ENCODE measurements at places on chromosomes 2 and 18.

DNA sequence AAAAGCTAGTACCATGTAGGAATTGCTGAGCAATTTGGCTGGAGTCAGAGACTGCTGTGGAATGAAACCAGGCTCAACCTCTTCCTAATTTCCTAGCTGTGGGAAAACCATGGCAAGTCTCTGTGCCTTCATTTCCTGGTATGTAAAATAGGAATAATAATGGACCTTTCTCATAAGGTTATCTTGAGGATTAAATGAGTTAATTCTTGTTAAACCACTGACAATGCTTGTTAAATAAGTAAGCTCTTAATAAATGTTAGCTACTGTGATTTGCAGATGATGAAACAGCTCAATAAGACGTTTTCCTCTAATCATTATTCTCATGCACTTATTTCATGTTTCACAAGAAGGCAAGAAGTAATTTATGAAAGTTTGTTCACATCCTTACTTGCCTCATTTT lies 346.7 kb downstream of the RND3 start:
- no peak for DNase-seq

GRCh38 chr2:21812766-21813165 lies 689.0 kb downstream of the TDRD15 start:
- DNase-seq = no peak

GRCh38 chr2:84201158-84201557 lies 257.9 kb downstream of the SUCLG1 start:
- DNase-seq = no peak

DNA sequence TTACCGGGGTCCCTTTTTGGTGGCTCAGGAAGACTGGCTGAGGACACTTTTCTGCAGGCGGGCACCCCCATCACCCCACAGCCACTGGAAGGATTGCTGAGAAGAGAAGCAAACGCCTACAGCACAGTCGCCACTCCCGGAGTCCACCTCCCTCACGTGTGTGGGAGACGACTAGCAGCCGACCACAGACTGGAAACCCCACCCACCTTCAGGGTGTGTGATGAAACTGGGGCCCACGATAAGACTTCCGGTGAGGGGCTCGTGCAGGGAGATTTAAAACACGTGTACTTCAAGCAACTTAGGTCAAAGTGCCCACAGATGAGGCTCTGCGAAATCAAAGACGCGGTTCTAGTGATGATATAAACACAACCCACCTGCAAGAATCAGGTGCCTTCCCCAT lies 26.3 kb downstream of the MBP start:
- no peak for DNase-seq

DNA sequence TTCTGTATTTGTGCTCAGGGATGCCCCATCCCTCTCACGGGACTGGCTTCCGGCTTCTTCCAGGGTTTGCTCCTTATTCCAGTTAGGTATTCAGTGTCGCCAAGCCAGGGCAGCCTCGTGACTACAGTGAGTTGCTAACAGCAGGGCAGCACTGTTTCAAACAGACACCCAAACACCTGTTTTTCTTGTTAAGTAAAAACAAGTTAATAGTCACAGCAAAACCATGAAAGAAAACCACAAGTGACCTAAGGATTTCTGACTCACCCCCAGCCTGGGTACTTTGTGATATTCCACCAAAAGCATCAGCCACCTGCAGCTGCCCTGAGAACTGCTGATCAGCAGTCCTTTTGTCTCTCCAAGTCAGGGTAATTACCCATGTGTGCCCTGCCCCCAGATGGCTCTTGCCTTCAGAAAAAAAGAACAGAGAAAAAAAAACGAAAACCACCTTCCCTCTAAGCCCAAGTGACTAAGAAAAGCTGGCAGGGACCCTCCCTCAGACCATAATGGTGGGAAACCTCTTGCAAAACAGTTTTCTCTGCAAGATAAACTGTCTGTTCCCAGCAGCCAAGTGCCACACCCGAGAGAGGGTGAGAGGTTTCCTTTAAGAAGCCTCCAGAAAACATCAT lies 178.2 kb downstream of the ANAPC1 start:
- DNase-seq = no peak

DNA sequence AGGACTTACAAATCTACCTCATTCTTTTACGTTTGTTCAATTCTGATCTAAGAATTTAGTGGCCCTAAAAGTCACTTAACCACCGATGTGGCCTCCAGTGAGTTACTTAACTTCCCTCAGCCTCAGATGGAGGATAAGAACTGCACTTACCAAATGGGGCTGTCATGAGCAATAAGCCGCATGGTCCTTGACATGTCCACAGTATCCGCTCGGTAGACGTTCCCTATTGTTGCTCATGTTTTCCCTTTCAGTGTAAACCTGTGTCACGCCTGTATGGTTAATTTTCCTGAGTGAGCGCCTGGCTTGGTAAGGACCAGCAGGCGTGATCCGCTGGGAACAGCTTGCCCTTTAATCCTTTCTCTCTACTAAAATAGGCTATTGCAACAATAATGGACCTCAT lies 20.3 kb downstream of the SEC11C start:
- DNase-seq = no peak

- no peak for DNase-seq
These were observed 60.2 kb upstream of the SPP2 start for GRCh38 chr2:233990261-233990798.

GRCh38 chr18:45590036-45590886 lies 25.0 kb upstream of the SLC14A2 start:
- DNase-seq = peak; percentile 10

- DNase-seq = no peak
These were observed 235.6 kb upstream of the HNRNPA3 start for GRCh38 chr2:176976736-176977685.

DNA sequence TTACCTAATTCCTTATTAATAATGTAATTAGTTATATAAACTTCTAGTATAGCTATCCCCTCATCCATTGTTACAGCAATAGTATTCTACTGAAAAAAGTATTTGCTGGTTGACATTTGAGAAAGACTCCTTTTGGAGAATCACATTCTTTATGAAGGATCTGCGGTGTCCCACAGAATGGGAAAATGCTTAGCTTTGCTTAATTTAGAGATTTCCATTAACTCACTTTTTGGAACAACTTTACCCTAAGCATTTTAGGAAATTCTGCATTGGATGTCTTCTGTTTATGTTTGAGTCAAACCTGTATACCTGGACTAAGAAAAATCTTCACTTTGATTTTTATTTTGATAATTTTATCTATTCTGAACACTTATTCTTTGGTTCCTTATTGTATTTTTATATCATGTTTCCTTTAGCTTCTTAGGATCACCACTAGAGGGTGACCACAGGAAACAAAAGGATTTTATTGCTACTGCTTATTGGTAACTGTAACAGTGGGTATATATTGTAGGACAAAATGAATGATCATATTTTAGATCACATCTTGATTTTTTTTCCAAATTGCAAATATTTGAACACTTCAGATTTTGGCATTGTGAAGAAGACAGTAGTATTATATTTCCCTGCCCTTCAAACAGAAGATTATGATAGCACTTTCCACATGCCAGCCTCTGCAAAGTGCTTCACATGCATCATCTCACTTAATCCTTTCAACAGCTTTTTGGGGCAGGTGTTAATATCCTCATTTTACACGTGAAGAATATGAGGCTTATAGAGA lies 79.6 kb downstream of the MIB1 start:
- peak; percentile 27 for DNase-seq

- no peak for DNase-seq
These were observed 55.0 kb downstream of the EPB41L3 start for GRCh38 chr18:5488844-5489243.

GRCh38 chr18:63480476-63480875 lies 3.7 kb downstream of the SERPINB5 start:
- no peak for DNase-seq
